AG04449 (cell line): ENCODE measurements at places on chromosomes 16 and 17.

GRCh38 chr16:79071424-79071823 is 529.1 kb downstream of the MAF start:
- DNase-seq = no peak

GRCh38 chr16:89607937-89608740 is 5.3 kb upstream of the DPEP1 start:
- DNase-seq = no peak

DNA sequence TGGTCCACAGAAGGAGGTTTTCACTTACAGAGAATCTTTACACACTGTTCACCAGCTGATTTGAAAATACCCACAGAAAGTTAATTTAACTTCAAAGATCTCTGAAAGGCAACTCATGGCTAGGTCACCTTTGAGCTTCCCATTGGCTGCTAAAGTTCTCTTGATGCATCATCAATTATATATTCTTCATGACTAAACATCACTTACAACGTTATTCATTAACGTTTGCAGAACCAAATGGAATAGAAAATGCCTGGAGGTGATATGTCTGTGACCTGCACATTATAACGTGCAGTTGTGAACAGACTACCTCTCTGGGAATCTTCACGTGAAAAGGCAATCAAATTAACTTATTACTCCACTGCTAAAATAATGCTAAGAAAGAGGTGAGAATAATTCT is 238.5 kb downstream of the ZFHX3 start:
- no peak for DNase-seq

DNA sequence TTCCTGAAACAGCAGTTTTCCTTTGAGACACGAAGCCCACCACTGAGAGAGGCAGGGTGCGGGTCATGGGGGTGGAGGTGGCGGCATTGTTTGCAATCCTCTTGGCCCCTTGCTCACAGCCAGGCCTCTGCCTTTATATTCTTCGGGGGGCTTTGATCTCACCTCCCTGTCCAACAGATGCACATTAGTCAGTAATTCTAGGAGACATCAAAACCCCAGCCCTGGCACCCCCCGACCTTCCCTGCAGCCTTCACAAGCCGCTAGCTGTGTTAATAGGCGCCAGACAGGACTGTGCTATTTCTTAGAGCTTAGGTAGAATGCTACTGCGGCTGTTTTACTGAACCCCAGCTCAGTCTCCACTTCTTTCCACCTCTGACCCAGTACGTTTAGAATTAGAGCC is 212.6 kb downstream of the RBFOX1 start:
- DNase-seq = no peak

DNA sequence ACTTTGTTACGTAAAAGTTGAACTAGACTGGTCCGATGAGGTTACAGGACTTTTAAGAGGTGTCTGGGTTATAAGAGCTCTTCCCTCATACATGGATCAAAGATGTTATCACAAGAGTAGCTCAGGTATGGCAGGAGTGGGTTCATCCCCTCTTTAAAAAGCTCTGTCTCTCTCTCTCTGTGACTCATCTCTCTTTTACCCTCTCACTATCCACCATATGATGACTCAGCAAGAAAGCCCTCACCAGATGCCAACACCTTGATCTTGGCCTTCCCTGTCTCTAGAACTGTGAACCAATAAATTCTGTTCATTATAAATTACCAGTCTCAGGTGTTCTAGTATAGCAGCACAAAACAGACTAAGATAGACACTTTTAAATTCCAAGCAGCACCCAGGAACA is 1.9 kb upstream of the CLEC19A start:
- no peak for DNase-seq

GRCh38 chr17:72379516-72379915 is 258.7 kb downstream of the SOX9 start:
- DNase-seq = no peak

DNA sequence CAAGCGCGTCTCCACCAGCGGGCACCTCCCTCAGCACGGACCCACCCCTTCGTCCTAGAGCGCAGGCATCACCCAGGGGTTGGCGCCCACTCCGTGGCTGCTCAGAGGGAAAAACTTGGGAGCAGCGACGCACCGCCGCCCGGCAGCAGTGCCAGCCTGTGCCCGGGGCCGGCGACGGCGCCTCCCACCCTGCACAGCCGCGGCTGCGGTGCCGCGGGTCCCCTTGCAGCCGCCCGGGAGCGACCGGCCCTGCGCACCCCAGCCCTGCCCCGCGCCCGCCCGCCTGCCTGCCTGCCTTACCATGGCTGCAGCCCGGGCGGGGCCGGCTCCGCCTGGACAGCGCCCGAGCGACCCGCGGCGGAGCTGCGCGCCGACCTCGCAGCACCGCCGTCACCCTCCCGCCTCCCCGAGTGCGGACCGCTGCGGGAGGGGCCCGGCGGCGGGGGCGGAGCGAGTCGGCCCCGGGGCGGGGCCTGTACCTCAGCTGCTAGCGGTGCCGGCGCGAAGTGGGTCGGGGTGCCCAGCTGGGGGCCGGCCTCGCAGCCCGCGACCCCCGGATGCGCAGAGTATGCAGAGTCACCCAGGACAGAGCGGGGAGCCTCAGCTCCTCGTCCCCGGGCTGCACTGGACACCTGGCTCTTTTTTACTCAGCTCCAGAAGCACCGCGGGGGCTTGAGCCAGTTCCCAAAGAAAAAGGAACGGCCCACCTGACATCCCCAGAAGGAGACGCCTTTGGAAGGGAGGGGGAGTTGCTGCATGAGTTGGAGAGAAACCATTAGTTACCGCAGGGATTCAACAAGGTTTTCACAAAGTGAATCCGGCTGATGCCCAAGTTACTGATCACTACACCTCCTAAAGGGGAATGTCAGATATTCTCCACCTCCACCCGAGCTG is 17.5 kb upstream of the MTMR4 start:
- DNase-seq = no peak

GRCh38 chr17:75182319-75182568 is 515 bp downstream of the SUMO2 start:
- no peak for DNase-seq

DNA sequence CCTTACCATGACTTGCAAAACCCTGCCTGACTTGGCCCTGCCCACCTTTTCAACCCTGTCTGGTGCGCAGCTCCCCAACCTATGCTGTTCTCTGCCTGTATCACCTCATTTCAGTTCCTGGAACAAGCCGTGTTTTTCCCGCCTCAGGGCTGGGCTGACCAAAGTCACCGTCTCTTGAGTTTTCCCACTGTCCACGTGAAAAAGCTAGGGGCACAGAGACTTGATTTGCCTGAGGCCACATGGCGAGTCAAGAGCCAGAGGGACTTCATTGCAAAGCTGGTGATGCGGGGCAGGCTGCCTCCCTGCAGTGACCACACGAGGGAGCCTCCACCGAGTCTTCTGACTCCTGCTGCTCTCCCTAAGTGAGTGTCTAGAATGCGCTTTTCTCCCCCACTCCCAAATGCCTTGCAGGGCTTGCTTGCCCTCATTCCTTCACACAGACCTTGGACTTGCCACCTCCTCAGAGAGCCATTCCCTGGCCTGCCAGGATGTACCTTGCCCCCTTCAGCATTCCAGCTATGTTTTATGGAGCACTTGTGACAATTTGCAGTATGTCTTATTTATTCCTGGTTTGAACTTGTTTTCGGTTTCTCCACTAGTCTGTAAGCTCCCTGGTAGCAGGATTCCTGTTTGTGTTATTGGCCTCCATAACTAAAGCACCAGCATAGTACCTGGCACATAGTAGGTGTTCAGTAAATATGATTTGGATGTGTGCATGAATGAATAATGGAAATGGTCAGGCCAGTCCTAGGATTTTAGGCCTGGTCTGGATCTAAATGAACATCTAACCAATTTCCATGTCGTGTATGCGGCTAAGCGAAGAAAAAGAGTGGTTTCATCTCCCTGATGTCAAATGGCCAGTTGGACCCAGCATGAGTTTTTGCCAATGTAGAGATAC is 252.3 kb downstream of the SNX29 start:
- DNase-seq = no peak

DNA sequence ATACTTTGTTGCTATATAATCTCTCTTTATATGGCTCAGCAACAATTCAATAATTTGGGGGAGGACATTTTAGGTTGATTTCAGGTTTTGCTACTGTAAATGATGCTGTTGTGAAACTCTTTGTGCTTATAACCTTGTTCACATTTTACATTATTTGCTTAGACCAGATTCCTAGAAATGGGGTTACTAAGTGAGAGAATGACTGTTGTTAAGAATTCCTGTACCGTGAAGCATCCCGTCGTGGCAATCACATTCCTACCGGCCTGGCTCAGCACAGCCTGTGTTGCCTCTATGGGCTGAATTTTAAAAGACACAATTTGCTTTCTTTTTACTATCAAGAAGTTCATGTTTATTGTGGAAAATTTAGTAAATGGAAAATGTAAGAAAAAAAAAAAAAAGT is 31.4 kb downstream of the B9D1 start:
- DNase-seq = peak; percentile 70

GRCh38 chr16:1178295-1178910 is 25.5 kb downstream of the CACNA1H start:
- DNase-seq = no peak

GRCh38 chr16:73337373-73338296 is 289.7 kb upstream of the ZFHX3 start:
- DNase-seq = no peak

GRCh38 chr16:2952679-2953078 is 11.4 kb upstream of the KREMEN2 start:
- no peak for DNase-seq

DNA sequence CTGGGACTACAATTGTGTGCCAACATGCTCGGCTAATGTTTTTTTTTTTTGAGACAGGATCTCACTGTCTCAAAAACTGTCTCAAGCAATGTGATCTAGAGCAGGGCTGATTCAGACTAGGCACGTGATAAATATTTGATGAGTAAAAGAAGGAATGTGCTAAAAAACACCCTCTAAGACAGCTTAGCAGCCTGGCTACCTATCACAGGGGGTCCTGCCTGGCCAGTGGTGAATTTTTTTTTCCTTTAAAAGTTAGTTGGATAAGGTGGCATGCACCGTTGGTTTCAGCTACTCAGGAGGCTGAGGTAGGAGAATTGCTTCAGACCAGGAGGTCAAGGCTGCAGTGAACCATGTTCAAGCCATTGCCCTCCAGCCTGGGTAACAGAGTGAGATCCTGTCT is 14.8 kb upstream of the GPATCH8 start:
- DNase-seq = no peak

GRCh38 chr17:65115839-65116238 is 21.3 kb upstream of the RGS9 start:
- no peak for DNase-seq

DNA sequence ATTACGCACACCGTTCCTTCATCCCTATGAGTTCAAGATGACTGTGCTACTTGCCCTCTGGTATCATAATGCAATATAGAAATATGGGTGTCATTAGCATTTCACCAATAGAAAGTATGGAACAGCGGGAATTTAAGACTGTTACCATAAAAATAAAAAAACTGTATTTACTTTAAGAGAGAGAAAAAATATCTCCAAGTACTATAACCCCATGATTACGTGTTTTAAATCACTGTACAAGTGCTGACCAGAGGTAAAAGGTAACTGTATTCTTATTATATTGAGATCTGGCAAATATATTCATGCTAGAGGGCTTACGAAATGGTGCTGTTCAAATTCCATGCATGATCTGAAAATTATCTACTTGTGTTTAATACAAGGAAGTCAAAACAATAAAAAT is 5.2 kb downstream of the SDR42E1 start:
- DNase-seq = no peak

GRCh38 chr17:56679115-56679776 is 85.7 kb downstream of the NOG start:
- DNase-seq = no peak

DNA sequence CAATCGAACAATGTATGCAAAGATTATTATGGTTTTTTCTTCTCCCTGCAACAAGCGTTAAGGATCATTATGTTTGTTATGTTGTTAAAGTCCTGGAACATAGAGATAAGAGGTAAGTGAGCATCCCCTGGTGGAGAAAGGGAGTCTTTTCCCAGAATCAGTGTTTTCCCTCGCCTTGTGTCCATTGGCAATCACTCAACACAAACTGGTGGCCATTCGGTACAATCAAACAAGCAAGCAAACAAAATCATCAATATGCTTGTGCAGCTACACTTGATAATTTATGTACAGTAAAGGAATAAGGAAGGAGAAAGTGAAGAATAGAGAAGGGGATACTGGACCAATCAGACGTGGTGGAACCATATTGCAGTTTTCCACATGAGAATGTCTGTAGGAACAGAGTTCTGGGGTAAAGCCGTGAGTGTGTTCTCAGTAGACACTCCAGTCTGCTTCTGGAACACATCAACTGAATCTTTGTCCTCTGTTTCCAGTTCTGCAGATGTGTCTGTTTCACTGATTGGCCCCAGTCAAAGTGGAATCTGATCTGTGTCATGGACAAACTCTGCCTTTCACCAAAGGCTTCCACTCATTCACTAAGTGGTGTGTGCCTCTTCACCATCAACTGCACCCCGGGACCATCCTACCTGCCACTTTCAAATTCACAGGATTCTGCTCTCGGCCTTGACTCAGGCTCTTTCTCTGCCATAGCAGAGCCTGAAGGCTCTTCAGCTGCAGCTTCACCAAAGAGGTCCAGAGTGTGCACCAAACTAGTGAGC is 169.5 kb downstream of the AHSP start:
- no peak for DNase-seq

- DNase-seq = no peak
Observed at GRCh38 chr17:78493450-78493849, 83.7 kb downstream of the DNAH17 start.

DNA sequence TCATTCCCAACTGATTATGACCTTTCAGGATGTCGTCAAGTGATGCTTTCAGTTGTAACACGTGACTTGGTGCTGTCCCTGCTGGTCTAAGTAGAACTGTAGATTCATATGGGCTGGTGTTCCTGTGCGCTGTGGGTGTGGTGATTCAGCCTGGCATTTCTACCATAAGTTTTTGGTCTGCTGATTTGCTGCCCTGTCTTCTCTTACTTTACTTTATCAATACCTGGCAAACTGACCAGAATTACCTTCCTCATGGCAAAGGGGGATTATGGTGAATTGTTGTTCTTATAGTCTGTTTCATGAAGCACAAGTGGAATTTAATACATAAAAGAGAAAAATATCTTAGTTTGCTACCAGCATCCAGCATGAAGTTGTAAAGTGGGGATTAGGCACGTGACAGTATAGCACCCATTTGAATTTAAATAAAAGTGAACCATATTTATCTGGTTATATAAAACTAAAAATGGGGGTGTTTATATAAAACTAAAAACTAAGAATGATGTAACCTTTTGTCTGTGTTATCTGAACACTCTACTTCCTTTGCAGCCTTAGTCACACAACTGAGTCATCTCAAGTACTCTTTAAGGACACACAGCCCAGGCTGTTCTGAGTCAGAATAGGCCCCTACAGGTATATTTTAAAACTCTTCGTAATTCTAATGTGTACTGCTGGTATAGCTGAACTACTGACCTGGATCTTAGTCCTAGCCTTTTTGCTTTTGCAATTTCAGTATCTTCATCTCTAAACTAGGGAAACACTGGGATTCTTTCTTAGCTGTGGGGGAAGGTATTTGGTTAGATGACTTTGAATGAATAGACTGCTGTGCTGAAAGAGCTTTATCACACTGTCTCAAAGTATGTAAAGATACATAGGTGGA is 28.3 kb downstream of the TTC19 start:
- peak; percentile 76 for DNase-seq
